ENCODE measurements at places on chromosomes 11 and 22.

GRCh38 chr11:90134478-90135003 lies at the start of gene NAALAD2:
Gene NAALAD2 (plus strand): TSS chr11:90134663. CDS start chr11:90134759, 96 bp downstream.
- DNase-seq: no peak

DNA sequence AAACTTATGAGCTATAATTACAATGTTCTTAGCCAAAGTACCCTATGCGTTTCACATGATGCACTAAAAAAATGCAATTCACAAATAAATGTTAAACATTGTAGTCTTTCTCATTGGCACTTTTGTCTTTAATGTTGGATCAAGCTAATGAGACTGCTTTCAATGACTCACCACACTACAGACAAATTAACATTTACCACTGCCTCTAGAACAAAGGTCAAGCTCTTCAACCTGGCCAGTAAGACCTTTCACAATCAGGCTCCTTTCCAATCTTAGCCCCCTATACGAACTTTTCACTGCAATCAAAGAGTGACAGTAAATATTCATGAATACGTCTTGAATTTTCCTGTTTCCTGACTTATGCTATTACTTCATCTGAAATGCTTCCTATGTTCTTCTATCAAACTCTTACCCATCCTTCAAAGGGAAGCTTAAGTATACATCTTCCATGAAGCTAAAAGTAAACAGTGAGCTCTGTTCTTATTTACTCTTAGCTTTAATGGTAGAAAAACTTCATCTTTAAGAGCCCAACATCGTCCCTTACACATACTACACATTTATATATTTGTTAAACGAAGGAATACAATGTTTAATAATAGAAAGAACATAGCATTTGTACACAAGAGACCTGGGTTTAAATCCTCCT lies 326.6 kb upstream of the PITPNB start:
- DNase-seq: no peak

GRCh38 chr11:66347425-66348276 lies at the start of gene B4GAT1:
Gene B4GAT1 (minus strand): TSS chr11:66347629. CDS start chr11:66347545, 84 bp downstream.
- DNase-seq: peak; percentile 76

DNA sequence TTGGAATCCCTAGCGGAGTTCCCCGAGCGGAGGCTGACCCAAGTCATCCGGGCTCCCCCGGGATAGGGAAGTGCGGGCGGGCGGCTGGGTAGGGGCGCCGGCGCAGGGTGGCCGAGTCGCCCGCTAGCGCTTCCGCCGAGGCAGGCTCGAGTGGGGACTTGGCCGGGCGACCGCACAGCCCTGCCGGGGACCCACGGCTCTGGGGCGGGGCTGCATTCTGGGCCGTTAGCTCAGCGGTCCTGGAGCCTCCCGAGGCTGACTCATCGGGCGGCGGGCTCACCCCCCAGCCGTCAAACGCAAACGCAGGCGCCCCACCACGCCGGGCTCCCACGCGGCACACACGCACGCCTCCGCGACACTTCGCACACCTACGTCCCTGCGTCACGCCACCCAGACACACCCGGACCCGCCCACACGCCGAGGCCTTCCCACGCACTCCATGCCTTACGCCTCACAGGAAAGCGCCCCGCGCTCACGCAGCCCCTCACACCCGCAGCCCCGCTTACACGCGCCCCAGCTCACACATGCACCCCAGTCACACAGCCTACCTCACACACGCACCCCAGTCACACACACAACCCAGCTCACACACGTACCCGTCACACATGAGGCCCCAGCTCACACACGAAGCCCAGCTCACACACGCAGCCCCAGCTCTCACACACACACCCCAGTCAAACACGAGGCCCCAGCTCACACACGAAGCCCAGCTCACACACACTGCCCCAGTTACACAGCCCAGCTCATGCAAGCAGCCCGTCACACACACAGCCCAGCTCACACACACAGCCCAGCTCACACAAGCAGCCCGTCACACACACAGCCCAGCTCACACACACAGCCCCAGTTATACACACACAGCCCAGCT lies 1.2 kb downstream of the PHLDB1 start:
- peak; percentile 60 for DNase-seq

DNA sequence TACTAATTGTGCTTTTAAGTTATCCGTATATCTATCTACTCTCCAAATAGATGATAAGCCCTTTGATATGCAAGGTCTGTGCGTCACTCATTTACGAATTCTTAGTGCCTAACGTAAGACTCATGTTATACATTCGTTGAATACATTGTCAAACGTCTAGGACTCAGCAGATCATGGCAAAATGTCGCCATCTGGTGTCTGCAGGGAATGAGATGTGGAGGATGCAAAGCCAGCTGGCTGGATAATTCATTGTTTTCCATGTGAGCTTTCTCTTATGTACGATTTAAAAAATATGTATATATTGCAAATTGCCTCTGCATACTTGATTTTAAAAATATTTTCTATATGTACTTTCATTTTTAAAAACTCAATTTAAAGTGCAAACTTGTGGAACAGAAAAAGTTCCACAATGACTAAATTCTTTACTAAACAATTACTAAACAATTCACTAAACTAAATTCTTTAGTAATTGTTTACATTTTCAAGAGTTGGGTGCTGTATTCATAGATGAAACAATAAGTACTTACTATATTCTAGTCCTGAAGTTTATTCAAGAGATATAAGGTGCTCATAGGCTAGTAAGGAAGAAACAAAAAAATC lies 33.8 kb downstream of the ZNF202 start:
- peak; percentile 54 for DNase-seq

DNA sequence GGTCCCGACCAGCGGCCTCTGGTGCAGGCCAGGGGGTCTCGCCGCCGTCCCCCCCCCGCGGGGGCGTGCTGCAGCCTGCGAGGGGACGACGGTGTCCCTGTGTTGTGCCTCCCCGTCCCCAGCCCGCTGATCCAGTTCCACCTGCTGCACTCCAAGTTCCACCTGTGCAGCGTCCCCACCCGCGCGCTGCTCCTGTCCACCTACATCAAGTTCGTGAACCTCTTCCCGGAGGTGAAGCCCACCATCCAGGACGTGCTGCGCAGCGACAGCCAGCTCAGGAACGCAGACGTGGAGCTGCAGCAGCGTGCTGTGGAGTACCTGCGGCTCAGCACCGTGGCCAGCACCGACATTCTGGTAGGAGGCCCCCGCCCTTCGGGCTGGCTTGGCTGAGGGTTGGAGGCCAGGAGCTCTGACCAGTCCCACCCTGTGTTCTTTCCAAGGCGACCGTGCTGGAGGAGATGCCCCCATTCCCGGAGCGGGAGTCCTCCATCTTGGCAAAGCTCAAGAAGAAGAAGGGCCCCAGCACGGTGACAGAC lies 42.8 kb downstream of the MUC6 start:
- no peak for DNase-seq

GRCh38 chr22:45082795-45083194 lies 73.0 kb upstream of the PHF21B start:
- DNase-seq: no peak

DNA sequence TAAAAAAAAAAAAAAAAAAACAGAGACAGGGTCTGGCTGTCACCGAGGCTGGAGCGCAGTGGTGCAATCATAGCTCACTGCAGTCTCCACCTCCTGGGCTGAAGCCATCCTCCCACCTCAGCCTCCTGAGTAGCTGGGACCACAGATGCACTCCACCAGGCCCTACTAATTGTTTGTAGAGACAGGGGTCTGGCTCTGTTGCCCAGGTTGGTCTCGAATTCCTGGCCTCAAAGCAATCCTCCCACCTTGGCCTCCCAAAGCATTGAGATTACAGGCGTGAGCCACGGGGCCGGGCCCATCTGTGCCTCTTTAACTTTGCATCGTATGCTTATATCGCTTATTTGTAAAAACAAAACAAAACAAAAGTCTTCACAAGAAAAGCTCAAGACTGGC lies 3.1 kb downstream of the CPT1A start:
- DNase-seq: no peak

GRCh38 chr11:18115360-18116127 lies 9.7 kb upstream of the SAAL1 start:
- peak; percentile 49 for DNase-seq

- no peak for DNase-seq
These were observed 28.5 kb downstream of the RSPH14 start for GRCh38 chr22:23113067-23113846.

DNA sequence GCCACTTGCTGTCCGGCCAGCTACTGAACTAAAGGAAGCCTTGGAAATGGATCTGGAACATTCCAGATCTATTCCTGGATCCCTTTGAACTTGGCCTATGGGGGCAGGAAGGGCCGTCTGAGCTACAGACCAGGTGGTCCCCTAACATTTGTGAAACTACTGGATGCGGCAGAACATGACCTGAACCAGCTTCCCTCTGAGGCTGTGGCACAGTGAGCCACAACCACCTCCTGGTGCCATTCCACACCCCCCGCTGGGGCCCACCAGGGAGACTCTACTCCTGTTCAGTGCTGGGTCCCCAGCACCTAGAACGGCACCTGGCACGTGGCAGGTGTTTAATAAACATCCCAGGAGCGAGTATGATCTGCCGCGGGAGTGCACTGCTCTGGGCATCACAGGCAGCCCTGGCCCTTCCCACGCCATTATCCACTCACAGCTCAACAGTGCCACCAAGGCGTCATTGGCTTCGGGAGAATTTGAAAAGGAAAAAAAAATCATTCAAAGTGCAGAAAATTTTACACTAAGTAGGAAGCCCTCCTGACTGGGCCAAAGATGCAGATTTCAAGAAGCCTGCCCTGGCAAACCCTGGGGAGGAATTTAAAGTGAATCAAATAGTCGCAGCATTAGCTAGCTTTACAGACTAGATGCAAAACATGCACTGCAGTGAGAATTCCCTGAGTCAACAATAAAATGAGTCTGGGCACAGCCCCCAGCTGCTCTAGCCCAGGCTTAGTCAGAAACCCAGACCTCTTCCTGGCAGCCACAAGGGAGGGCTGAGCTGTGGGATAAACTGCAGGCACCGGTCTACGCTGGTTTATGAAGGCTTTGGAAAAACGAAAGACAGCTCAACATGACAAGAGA lies 14.3 kb upstream of the EFCAB6 start:
- DNase-seq: peak; percentile 10

DNA sequence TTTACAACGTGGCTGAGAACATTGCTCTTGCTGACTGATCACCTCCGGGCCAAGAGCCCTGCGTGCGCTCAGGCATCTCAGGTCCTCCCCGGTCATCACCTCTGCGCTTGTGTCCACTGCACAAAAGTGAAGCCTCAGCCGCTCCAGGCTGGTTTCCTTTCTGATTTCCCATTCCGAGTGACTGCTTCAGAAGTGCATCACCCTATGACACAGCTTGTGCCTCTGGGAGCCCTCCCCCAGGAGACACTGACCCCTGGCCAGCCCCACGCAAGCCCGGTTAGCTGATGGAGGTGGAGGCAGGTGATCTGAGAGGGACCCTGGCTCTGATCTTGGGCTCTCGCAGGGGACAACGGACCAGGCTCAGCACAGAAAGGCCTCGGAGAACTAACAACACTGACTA lies 38.3 kb upstream of the GNB1L start:
- no peak for DNase-seq

- DNase-seq: no peak
These were observed 18.7 kb downstream of the MMP10 start for GRCh38 chr11:102761646-102762238.

GRCh38 chr11:68655406-68655805 lies 28.9 kb upstream of the GAL start:
- no peak for DNase-seq

GRCh38 chr11:43685440-43685839 lies 4.9 kb downstream of the HSD17B12 start:
- DNase-seq: no peak

DNA sequence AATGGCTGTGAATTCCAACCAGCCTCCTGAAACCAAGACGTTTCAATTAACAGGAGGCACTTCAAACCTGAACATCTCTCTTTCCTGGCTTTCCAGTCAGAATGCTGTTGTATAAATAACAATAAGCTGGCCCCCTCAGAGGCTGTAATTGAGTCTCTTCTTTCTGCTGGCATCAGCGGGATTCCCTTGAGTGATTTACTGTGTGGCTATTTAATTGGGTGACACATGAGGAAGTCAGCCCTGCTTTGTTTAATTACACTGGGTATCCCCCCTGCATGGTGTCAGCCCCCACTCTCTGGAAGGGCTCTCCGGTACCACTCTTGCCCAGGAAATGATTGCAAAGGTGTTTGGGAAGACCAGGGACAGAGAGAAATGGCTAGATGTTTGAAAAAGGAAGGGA lies 101.6 kb downstream of the NTM start:
- DNase-seq: no peak

DNA sequence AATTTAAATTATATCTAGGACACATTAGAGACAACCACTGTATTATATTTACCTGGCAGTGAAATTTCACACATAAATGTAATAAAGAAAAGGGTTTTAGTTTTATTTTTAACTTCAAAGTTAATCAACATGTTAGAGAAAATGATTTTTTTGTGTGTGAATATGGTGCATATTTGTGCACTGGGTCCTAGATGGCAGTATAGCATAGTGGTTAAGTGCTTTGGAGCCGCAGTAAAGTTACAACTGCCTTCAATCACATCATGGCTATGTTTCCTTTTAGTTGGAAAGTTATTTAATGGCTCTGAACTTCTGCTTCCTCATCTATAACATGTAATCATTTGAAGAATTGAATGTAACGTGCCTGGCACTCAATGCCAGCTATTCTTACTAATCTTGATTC lies 108.9 kb upstream of the DDI1 start:
- peak; percentile 70 for DNase-seq

DNA sequence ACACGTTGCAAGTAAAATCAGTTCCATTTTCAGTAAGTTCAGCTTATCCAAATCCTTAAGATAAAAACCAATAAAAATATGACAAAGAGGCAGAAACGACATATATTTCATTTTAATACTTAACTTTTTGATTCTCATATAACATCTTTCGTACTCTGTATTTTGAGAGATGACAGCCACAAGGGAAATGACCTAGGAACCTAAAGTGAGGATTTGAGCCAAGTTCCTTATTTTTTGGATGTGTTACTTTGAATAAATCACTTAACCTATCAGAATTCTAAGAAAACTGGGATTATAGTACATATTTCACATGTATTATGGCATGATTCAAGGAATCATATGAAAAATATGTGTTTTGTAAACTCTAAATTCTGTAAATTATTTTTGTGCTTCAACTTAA lies 143.6 kb upstream of the TRPC6 start:
- DNase-seq: no peak

DNA sequence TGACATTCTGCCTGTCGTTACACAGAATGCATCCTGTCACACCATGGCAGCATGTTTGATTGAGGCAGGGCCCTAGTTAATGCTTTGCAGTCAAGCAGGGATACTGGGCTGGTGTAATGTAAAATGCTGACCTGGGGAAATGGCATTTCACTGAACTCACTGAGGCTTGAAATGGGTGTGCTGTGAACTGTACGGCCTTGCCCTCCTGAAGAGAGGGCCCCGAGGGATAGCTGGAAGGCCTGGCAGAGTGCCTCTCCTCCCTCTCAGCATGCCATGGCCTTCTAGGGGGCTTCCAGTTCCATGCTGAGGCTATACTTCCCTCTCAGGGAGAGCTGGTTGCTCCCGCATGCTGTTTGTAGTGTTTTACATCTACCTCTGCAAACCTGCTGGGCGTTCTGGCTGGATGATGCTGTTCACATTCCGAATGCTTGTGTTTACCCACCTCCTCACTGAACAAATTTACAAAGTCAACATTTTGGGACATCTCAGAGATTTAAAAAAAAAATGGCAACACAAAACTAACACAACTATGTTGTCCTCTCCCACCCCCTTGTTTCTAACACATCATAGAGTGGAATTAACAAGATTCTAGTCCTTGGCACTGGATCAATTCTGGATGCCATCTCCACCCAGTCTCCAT lies 416.7 kb upstream of the CADM1 start:
- no peak for DNase-seq
